ENCODE measurements at places on chromosomes 3 and 15. TPM values are rescaled to one million over a fixed set of nuclear protein-coding genes. Genes with fewer than 3 reads are reported as not detected.

The GRK7 gene
- total RNA-seq: not detected

The SUSD5 gene
- not detected for total RNA-seq

The TRIM59 gene
- total RNA-seq: 79.8 TPM

The GRAMD2A gene
- total RNA-seq: not detected

The GOLGA8N gene
- total RNA-seq: 8.1 TPM

The TPRA1 gene
- 30.6 TPM for total RNA-seq

The TRIM42 gene
- not detected for total RNA-seq

- peaks cover 20% of the 10 kb centered on the region for H3K36me3 ChIP-seq
- H3K27me3 ChIP-seq: no peaks in the 10 kb centered on the region
- H3K4me3 ChIP-seq: no peak overlapping the region
Observed at GRCh38 chr3:188881954-188882641, 289.7 kb upstream of the TPRG1 start.

GRCh38 chr15:34609102-34610057 is 25.9 kb upstream of the GOLGA8B start:
- H3K27ac ChIP-seq: peak overlapping the region; percentile 65
- peaks cover 14% of the 10 kb centered on the region for H3K4me1 ChIP-seq
- no peak overlapping the region for H3K4me3 ChIP-seq
- DNase-seq: peak; percentile 28

DNA sequence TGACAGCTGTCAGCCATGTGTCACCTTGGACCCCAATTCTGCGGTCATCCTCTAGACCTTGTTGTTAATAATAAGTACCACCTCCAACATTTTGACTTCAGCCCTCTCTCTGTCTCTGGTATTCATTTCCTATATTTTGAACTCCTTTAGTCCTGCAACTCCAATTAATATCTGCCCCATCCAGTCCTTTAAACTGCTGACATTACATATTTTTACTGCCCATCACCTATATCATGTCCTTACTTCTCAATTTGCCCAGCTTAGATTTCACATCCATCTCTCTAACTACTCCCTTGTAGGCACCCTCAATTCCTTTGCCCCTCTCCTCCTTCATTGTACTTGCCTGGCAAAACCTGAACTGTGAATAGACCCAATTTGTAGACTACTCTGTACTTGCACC is 73.5 kb downstream of the SCN10A start:
- DNase-seq: no peak
- peaks cover 18% of the 10 kb centered on the region for H3K27me3 ChIP-seq
- no peaks in the 10 kb centered on the region for H3K36me3 ChIP-seq
- H3K27ac ChIP-seq: peak overlapping the region; percentile 1

DNA sequence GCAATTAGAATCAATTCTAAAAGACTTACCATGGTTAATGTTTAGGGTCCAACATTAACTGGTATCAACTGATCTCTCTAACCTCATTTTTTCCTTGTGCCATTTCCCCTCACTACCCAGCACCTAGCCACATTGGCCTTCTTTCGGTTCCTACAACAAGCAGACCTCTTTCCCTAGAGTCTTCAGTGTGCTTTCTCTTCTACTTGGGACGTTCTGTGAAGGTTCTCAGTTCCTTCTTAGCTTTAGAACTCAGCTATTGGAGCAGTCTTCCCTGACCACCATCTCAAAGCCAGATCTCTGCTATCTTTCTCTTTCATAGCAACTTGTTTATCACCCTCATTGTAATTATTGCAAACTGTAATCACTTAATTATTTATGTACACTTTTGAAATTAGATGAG is 31.5 kb upstream of the MINDY4B start:
- H3K4me1 ChIP-seq: no peaks in the 10 kb centered on the region
- no peaks in the 10 kb centered on the region for H3K36me3 ChIP-seq
- no peak overlapping the region for H3K27ac ChIP-seq
- no peak overlapping the region for H3K4me3 ChIP-seq
- no peak for DNase-seq

GRCh38 chr3:197913641-197914380 is 36.2 kb upstream of the RPL35A start:
- H3K27ac ChIP-seq: no peak overlapping the region
- no peak for DNase-seq
- H3K4me3 ChIP-seq: no peak overlapping the region
- H3K4me1 ChIP-seq: no peaks in the 10 kb centered on the region

DNA sequence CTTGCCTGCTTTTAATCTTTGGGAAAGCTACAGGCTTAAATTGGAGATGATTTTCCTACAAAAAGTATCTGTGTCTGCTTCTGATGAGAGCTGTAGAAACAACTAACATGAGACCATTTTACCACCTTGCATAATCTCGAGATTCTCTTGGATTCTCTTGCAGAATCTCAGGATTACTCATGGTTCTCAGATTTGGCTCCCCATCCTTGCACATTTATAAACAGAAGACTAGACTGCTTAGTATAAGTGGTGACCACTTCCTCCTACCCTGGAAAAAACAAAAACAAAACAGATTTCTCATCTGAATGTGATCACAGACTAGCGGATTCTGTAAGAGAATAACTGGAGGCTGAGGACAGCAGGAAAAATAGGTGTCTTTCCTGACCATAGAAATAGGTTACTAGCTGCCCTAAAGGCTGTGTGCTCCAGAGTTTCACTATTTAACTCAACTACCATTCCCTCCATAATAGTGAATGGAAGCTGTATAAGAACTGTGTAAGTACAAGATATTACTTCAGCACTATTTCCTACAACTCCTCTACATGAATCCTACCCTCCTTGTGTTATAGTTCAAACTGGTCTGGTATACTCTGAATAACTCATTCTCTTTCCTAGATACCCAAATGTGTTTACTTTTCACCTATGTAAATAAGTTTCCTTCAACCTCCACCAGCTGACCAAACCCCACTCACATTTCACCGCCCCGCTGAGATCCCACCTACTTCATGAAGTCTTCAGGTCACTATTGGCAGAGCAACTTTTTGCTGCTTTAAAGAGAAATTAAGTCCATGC is 122.2 kb upstream of the C2CD4B start:
- no peaks in the 10 kb centered on the region for H3K4me1 ChIP-seq
- no peak for DNase-seq
- no peak overlapping the region for H3K4me3 ChIP-seq
- H3K36me3 ChIP-seq: no peaks in the 10 kb centered on the region

GRCh38 chr3:25604107-25604805 is 60.5 kb downstream of the TOP2B start:
- no peaks in the 10 kb centered on the region for H3K27me3 ChIP-seq
- peaks cover 2% of the 10 kb centered on the region for H3K4me1 ChIP-seq
- peaks cover 40% of the 10 kb centered on the region for H3K36me3 ChIP-seq
- H3K27ac ChIP-seq: no peak overlapping the region
- no peak overlapping the region for H3K4me3 ChIP-seq
- DNase-seq: no peak

DNA sequence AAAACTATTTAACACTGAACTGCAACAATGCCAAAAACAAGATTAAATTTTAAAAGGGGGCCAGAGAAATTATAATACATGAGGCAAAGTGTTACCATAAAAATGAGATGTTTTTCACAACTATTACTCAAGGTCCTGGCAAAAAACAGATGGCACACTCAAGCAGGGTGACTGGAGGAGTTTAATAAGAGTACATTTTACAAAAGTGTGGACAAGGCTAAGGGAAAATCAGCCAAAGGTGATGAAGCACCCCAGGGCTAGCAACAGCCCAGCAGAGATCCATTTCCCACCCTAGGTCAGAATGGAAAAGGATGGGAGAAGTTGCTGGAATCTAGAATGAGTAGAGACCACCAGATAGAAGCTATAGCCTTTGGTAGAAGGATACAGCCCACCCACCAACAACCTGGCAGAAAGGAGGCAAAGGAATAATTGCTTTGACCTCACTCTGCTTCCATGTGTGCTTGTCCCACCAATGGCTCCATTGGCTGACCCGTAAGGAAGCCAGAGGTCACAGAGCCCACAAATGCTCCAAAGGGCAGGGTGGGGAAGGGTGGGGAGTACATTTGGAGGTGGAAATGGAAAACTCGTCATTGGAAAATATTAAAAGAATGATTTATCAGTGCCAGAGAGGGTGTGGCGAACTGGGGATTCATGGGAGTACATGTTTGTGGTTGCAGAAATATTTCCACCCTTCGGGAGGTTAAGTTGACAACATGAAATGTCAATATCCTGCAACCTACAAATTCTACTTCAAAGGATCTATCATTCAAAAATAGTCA is 161.0 kb upstream of the UBE2E2 start:
- H3K27me3 ChIP-seq: no peaks in the 10 kb centered on the region
- H3K4me3 ChIP-seq: no peak overlapping the region
- H3K27ac ChIP-seq: no peak overlapping the region
- DNase-seq: no peak

DNA sequence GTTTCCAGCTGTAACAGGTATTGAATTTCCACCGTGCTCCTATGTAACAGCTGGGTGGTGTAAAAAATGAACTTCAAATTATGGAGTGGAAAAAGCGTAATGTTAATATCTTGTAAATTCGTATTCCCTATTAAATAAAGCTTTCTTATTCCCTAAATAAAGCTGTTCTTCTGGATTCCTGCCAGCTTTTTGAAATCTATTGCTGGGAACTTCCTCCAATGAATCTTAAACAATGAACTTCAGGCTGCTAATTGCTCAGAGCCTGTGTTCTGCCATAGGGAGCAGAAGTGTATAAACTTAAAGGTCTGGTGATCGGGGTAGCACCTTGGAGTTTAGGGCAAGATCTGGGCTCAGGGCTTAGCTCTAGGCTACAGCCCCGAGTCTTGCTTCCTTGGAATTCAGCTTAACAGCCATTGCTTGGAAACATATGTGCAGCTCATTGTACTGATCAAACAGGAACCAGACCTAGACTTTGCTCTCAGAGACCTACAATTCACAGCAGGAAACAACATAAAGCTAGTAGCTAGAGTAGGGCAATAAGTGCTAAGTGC is 1.4 kb downstream of the ARL14 start:
- H3K36me3 ChIP-seq: no peaks in the 10 kb centered on the region
- no peak overlapping the region for H3K4me3 ChIP-seq
- H3K27me3 ChIP-seq: peaks cover 3% of the 10 kb centered on the region

GRCh38 chr3:31390466-31390865 is 142.3 kb upstream of the STT3B start:
- H3K27me3 ChIP-seq: no peaks in the 10 kb centered on the region
- no peaks in the 10 kb centered on the region for H3K36me3 ChIP-seq
- peaks cover 8% of the 10 kb centered on the region for H3K4me1 ChIP-seq
- no peak overlapping the region for H3K27ac ChIP-seq

DNA sequence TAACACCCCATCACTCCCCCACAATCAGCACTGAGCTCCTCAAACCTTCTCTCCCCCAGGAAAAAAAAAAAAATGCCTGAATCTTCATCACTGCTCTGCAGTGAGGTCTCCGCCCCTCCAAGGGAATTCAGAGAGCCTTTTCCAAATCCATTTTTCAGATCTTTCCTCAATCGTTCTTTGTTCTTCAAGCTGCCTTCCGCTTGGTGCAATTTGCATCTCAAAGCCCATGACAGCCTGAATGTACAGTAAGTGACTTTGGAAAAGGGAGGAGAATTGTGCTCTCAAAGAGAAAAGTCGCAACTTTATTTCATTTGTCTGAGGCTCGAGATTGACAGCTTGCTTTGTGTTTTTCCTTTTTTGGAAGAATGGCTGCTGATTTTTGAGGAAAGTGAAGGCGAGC is 75.0 kb downstream of the CORO2B start:
- H3K4me1 ChIP-seq: no peaks in the 10 kb centered on the region
- H3K4me3 ChIP-seq: no peak overlapping the region
- H3K27me3 ChIP-seq: no peaks in the 10 kb centered on the region
- no peak overlapping the region for H3K27ac ChIP-seq
- no peak for DNase-seq
- H3K36me3 ChIP-seq: no peaks in the 10 kb centered on the region

- no peak overlapping the region for H3K27ac ChIP-seq
- no peak for DNase-seq
- no peaks in the 10 kb centered on the region for H3K4me1 ChIP-seq
- no peak overlapping the region for H3K4me3 ChIP-seq
- no peaks in the 10 kb centered on the region for H3K36me3 ChIP-seq
- peaks cover 8% of the 10 kb centered on the region for H3K27me3 ChIP-seq
Observed at GRCh38 chr3:39000008-39000450, 51.7 kb downstream of the SCN11A start.

GRCh38 chr15:25536801-25537611 is 98.2 kb upstream of the UBE3A start:
- H3K27ac ChIP-seq: no peak overlapping the region
- no peak for DNase-seq
- H3K36me3 ChIP-seq: no peaks in the 10 kb centered on the region
- no peak overlapping the region for H3K4me3 ChIP-seq
- no peaks in the 10 kb centered on the region for H3K4me1 ChIP-seq

DNA sequence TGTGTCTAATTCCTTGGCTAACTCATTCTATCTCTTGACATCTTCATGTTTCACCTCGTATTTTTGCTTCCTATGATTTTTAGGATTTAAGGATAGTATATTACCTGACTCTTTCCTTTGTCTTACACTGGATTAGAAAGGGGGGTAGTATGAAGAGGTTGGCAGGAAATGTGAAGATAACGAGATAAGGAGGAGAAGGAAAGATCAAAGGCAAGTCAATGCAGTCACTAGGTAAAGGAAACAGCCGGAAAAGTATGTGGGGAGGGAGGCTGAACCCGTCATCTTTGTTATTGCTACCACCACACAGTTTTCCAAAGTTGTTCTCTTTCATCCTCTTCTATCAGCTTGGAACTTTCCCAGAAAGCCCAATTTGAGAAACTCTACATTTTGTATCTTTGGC is 90.6 kb downstream of the SLC9A9 start:
- no peak overlapping the region for H3K4me3 ChIP-seq
- peaks cover 4% of the 10 kb centered on the region for H3K36me3 ChIP-seq
- peaks cover 24% of the 10 kb centered on the region for H3K4me1 ChIP-seq
- H3K27ac ChIP-seq: no peak overlapping the region
- no peak for DNase-seq
- no peaks in the 10 kb centered on the region for H3K27me3 ChIP-seq

DNA sequence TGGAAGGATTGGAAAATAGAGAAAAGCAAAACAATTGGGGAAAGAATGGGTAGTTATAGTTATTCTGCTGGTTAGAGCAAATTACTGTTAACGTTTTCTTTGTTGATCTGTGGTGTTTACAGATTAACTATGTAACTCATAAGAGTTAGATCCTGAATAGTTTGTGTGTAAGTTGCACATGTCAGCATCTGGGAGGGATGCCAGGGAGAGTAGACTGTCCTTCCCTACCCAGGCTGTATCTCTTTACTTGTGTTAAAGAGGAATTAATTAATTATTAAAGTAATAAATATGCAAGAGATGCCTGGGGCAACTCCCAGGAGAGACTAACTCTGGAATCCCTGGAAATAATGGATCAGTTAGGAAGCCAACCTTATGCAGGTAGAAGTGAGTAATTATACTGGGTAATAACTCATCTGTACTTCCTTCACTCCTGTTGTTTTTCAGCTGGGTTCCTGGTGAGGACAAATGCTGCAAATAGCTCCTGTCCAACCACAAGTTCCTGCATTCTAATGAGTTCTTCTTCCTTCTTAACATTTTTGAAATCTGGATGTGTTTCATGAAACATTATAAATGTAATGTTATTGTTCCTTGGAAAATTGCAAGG is 18.9 kb downstream of the GHRL start:
- H3K4me3 ChIP-seq: no peak overlapping the region
- DNase-seq: no peak
- no peaks in the 10 kb centered on the region for H3K27me3 ChIP-seq
- H3K36me3 ChIP-seq: peaks cover 61% of the 10 kb centered on the region
- peaks cover 33% of the 10 kb centered on the region for H3K4me1 ChIP-seq
